Activated CD8-positive, alpha-beta memory T cell treated with anti-CD3 and anti-CD28 coated beads for 48 hours (primary cell): ENCODE measurements at places on chromosomes 16 and 17.

DNA sequence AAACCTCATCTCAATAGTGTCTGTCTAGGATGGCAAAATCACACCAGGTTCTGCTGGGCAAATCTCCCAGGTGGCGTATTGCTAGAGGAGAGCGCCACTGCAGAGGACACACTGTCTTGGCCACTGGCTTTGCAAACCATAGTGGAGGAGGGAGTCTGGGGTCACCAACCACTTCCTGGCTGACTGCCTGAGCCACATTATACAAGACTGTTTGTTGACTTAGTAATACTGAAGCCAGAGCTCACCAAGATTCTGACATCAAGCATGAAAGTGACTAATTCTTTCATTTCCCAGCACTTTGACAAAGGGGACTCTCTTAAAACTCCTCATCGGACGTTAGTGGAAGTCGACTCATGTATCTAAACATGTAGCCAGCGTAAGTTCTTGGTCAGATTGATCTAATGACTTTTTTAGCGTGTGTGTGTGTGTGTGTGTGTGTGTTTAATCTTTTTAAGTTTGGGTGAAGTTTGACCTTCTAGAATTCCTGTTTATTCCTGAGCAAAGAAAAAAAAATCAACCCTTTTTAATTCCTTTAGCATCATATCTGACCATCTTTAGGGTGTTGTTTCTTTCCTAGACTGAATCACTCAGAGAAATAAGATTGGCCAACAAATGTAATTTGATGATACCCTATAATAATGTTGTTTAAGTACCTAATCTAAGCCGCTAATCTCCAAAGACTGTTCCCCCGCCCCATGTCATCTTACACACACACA lies 13.7 kb downstream of the PITPNC1 start:
- no peak for DNase-seq

DNA sequence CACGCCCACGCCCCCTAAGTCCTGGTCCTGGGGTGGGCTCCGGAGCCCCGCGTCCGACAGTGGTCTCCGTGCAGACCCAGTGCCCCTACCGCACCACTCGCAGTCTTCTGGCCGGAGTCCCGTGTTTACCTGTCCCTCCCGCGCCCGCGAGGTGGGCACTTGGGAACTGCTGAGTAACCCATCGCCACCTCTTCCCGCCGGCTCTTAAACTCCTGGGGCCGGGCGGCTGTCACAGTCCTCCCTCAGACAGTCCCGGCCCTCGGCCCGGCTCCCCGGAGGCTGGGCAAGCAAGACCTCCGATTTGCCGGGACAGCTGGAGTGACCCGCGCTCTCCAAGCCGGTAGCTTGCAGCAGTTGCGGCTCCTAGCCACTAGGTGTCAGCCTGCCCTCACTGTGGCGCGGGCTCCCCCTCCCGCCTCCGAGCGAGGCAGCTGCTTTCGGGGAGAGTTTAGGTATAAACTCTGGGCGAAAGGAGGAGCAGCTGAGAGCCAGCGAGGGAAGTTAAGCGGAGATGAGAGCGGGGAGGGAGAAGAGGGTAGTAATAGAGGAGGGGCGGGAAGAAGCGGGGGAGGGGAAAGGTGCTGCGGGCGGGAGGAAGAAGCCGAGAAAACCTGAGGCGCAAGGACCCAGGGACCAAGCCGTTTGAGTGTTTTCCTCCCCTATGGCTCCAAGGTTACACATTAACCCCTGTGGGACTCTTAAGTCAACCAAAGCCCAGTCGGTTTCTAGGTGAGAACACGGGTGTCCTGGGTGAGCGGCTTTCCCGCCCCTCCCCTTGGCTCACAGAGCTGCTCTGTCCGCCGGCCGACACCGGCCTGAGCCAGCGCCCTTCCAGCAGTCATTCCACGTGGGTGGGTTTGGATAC lies 826 bp upstream of the TLCD1 start:
- DNase-seq, result peak; percentile 88

DNA sequence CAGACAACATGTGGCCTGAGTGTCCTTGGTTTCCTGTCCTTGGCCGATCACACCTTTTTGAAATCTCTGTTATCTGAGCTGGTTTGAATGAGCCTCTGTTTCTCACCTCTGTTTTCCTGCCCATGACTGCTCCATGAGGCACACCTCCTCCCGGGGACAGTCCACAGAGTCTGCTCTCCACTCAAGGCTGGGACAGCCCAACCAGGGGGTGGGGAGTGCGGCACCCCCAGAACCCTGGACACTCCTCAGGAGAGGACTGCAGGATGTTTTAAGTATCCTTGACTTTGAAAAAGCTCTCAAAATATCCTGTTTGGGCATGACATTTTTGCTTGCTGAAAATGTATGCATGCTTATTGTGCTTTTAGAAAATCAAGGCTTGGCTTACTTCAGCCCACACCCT lies 333.0 kb upstream of the N4BP1 start:
- no peak for DNase-seq

DNA sequence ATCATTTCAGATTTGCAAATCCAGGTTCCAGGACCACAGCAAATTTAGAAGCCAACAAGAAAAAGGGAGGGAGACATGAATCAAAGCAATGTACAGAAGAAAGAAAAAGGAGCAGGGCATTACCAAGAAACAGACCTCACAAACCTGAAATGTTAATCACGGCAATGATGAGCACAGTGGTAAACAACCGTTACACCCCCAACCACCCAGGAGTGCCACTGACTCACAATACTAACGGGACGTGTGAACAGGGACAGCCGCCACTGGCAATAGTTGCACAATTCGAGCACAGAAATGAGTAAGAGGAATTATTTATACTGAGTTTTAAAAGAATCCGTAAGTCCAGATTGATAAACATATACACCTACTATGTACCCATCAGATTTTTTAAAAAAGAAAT lies 13.8 kb downstream of the USP22 start:
- DNase-seq, result no peak

DNA sequence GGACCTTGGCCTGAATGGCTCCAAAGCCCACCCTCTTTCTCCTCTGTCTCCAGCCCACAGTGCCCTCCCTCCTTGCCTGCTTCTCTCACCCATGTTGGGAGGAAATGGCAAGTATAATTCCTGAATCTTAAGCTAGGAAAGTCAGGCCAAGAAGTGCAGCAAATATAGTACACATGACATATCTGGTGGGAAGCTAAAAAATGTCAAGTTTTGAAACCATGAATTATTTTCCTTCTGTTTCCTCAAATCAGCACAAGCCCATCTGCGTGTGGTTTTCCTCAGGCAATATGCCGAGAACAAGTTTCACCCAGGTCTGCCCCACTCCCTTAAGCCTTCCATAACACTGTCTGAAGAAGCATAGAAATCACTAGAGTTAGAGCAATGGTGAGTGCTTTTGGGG lies 502.8 kb upstream of the CDH11 start:
- DNase-seq, result no peak

DNA sequence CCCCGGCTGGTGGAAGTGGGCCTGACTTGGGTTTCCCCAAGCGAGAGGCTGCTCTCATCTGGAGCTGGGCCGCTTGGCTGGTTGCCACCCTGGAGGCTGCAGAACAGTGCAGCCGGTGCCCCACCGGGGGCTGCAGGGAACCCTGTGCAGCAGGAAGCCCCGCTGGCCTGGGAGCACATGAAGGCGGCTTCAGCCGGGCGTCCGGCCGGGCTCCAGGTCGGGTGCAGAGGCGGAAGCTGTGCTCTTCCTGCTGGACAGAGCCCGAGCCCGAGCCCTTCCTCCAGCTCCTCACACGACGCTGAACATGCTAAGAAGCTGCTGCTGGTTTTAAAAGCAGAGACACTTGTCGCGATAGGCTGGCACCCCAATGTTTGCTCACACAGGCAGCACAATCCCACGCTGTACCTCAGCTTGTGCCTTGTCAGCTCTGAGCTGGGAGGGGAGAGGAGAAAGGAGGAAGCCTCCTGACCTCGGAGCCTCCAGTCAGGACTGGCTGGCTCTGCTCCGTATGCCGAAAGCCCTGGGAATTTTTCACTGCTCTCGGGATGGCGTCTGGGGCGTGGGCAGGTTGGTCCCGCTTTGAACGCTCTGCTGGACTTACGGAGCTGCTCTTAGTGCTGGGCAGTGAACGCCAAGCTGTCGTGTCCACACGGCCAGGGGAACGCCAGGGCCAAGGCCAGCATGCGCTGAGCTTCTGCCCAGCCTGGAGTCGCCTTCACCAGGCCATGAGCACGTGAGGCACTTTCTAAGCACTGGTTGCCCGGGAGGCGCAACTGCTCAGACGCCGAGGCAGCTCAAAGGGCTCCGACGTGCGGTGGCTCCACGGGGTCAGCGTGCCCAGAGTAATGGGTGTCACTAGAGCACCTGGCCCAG lies 8.8 kb downstream of the CDK5R1 start:
- DNase-seq, result no peak

DNA sequence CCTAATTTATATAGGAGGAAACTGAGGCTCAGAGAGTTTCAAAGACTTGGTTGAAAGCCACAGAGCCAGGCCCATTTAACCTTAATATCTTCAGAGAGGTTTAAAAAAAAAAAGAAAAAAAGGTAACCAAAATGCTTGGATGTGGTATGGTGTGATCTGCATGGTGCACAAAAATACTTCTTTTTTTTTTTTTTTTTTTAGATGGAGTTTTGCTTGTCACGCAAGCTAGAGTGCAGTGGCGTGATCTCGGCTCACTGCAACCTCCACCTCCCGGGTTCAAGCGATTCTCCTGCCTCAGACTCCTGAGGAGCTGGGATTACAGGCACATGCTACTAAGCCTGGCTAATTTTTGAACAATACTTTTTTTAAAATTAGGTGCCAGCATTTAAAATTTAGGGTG lies 101.8 kb downstream of the XYLT1 start:
- DNase-seq, result no peak
